Brain pericyte (primary cell): ENCODE measurements at places on chromosomes 12 and 14.

DNA sequence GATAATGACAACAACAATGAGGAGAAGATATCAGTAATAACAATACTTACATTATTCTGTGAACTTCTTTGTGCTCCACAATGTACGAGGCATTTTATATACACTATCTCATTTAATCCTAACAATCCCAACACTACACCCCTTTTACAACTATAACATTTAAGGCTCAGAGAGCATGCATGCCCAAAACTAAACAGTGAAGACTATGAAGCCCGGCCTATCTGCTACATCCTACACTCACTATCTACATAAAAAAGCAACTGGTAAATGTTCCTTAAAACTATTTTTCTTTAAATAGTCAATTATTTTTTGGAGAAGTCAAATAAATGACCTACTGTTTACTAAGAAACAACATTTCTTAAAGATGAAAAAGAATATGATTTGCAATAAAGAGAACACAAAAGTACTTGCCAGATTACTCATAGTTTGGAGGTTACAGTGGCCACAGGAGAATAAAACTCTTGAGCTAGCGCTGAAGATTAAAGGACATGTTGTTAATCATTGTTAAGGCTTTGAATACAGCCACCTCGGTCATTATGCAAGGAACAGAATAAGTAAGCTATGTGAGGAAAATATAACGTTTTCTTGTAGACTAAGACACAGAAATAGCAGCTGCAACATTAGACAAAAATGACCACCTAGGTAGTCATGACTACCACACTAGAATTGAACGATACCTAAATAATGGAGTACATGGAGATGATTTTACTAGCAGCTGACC is 56.7 kb downstream of the EPS8 start:
- DNase-seq, result no peak

GRCh38 chr14:35335388-35336092 is 43.4 kb downstream of the PSMA6 start:
- DNase-seq, result no peak

GRCh38 chr14:100891501-100892445 is 11.7 kb downstream of the RTL1 start:
- DNase-seq, result no peak

- no peak for DNase-seq
These were observed 65.2 kb upstream of the HSPB8 start for GRCh38 chr12:119113496-119113986.

DNA sequence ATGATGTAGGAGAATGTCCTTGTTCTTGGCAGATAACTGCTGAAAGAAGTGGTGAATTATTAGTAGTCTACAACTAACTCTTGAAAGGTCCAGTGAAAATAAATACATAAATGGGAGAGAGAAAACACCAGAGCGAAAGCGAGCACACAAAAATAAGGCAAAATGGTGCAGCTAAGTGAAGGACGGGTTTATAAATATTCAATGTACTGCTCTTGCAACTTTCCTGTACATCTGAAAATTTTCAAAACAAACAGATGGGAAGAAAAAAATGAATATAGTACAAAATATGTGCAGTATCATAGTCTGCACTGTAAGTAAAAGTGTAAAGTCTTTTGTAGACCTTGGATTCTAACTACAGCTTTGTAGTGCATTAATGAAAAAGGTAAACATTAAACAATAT is 1.3 kb downstream of the MOK start:
- DNase-seq, result no peak

DNA sequence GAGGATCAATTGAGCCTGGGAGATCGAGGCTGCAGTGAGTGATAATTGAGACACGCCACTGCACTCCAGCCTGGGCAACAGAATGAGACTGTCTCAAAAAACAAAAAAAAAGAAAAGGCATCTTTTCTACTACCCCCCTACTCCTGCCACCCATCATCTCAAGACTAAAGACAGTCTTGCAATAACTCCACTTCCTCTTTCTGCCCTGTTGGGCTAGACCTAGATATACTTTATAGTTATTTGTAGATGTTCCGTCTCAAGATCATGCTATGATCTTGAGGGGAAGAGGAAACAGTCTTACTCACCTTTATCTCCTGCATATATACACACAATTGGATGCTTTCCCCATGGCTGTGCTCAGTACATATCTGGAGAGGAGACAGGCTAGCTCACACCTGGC is 12.1 kb upstream of the ESPL1 start:
- DNase-seq, result no peak

- DNase-seq, result no peak
These were observed 2.9 kb downstream of the MMP17 start for GRCh38 chr12:131830914-131831571.
